ENCODE measurements at places on chromosomes 3 and 15. TPM values are rescaled to one million over a fixed set of nuclear protein-coding genes. Genes with fewer than 3 reads are reported as not detected.

Gene ANKRD63
- not detected for polyA plus RNA-seq

- DNase-seq = no peak
These were observed 11.5 kb upstream of the VPS8 start for GRCh38 chr3:184800349-184800930.

DNA sequence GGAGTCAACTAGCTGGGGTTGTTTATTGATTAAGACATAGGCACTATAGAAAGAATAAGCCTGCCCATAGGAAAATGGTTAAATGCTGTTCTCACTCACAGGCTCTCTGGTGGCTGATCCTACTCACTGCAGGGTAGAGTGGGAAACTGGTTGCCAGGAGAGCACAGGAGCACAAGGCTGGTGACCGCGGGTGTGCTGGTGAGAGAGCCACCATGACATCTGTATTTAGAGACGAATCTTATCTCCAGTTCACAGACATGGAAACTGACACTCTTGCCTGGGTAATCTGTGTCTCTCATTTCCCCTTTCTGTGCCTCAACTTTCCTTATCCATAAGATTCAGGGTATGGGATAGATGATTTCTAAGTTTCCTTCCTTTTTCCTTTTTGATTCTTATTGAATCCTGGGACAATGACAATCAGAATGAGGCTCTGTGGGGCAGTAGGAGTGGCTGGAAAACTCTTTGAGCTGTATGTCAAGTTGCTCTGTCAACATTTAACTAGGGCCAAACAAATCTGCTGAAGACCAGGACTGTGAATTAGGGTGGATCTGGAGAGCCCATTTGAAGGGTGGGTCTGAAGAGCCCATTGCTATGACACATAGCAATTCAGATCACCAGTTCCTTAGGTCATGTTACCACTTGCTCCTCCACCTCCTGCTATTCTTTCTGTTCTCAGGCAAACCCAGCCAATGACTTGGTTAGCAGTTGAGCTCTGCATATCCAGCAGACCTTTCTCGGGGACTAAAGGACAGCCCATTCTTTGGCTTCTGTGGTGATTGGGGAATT, 286.1 kb upstream of the TBL1XR1 start:
- DNase-seq = no peak

Gene MORC1
- not detected for polyA plus RNA-seq

DNA sequence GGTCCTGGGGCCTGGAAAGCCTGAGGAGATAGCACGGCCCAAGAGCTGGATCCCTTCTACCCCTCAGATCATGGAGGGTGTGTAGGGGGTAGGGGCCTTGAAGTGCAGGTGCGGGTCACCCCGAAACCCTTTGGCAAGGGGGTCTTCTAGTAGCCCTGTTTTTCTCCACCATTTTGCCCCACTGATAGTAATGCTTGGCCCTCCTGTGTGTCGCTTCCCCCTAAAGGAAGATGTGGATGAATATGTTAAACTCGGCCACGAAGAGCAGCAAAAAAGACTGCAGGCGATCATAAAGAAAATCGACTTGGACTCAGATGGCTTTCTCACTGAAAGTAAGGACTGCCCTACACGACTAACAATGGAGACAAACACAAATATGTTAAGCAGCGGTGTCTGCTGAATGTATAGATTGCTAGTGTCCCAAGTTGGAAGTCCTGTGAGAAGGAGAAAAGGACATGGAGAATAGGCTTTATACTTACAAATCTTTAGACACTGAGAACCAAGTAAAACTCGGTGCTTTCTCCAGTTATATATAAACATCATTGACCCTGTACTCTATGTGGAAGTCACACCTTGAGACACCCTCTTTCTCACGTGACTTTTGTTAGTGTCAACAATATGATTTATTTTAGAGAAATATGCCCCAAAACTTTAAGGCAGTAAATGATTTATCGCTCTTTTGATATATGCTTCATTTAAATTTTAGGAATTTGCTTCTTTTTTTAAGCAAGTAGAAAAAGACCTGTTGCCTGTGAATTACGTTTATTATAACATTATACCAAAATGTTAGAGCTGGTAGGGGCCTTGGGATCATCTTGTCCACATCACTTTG, 802 bp downstream of the RCN2 start:
- no peak for DNase-seq

DNA sequence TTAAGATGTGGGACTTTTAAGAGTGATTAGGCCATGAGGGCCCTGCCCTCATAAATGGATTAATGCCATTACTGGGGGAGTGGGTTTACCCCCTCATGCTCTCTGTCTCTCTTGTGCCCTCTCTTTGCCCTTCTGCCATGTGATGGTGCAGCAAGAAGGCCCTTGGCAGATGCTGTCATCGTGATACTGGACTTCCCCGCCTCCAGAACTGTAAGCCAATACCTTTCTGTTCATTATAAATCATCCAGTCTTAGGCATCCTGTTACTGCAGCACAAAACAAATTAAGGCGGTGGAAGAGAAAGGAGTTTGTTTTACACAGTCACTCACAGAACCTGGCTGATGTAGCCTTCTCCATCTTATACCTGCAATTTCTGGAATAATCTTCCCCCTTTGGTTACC, 360.3 kb upstream of the TBL1XR1 start:
- DNase-seq = no peak

GRCh38 chr3:20552605-20553275, 366.7 kb upstream of the SGO1 start:
- no peak for DNase-seq

Gene GLCE
- 2.3 TPM for polyA plus RNA-seq

DNA sequence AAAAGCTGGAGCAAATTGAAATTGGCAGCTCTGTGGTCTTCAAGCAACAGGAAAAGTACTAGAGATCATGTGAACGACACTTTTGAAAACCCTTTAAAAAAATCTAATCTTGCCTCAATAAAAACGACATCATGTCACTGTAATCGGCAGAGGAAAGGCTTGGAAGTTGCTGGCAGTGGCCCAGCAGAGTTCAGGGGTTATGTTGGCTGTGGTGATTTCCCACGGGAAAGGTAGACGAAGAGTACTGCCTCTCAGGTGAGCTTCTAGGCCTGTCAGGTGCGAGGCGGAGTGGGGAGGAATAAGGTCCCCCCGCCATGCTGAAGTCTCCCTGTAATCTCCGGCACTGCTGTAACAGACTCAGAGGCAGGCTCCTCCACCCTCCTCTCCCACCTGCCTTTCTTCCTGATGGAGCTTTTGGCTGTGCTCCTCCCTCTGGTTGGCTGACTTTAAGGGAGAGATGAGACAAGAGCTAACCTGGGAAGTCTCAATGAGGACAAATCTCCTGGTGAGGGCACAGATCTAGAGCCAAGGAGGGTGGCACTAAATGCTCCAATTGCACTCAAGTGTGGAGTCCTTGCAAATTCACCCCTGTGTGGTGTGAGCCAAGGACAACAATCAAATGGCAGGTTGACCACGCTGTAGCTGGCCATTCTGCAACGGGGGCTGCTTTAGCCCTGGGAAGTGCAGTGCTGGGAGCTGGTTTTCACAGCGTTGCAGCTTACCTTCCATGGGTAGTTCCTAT, 18.7 kb upstream of the HES1 start:
- no peak for DNase-seq

Gene SMCO1
- polyA plus RNA-seq = not detected

- no peak for DNase-seq
These were observed 228.1 kb upstream of the FEZF2 start for GRCh38 chr3:62601238-62602070.

DNA sequence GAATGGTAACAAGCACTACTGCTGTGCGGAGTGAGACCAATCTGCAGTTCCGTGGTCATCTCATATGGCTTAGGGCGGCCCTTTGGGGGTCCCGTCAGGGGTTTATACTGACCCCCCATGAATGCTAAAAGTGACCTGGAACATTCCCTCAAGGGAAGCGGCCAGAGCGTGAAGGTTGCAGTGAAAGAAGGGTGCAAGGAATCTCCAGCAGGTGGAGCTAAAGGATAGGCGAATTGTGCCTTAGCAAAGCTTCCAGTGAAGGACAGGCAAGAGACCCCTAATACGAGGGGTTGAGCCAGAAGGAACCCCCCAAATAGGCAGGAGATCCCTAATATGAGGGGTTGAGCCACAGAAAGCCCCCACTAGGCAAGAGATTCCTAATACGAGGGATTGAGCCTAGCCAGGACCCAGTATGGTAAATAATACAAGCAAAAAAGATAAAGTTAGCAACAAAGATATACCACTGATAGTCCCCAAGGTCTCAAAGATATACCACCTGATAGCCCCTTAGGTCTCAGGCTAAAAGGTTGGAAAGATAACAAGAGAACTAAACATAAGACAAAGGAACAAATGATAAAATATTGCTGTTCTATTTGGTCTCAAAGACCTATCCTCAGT, 32.8 kb downstream of the ZNF589 start:
- DNase-seq = peak; percentile 78

Gene ZNF774
- 0.26 TPM for polyA plus RNA-seq

Gene CSPG5
- polyA plus RNA-seq = 0.06 TPM

Gene TMEM212
- polyA plus RNA-seq = not detected

Gene CATSPER2
- 7.9 TPM for polyA plus RNA-seq

Gene ZNF660
- 0.92 TPM for polyA plus RNA-seq

- DNase-seq = no peak
These were observed 145.6 kb downstream of the LRRC3B start for GRCh38 chr3:26768068-26768651.

- DNase-seq = no peak
These were observed 83.2 kb downstream of the NR2F2 start for GRCh38 chr15:96413657-96414056.

DNA sequence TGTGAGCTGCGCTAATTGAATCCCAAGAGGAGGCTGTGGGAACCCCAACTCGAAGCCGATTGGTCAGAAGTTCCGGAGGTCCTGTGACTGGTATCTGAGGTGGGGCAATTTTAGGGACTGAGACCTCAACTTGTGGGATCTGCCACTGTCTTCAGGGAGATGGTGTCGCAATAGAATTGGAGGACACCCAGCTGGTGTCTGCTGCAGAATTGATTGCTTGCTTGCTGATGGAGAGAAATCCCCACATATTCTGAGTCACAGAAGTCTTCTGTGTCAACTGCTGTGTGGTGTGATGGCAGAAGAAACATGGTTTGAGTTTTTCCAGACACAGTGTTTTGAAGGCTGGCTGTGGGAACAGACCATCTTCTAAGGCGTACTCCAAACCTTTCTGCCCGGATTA, 99.7 kb upstream of the PLXNA1 start:
- no peak for DNase-seq

Gene BSN
- 0.03 TPM for polyA plus RNA-seq

DNA sequence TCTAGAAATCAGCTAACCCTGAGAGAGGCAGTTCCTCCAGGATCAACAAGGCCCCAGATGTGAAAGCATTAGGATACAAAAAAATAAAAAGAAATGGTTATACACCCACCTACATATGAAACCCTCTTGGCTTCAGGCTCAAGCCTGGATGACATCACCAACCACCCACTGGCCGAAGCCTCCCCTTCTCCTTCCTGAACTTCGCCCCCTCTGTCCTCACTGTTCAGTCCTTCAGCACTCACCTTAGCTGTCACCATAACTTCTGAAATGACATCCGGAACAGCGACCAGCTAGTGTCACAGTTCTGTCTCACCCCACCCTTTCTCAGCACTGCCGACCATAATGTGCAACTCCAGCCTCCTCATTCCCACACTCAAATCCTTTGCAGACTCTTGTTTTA, 98.7 kb downstream of the PLCH1 start:
- no peak for DNase-seq

GRCh38 chr15:67812241-67812644, 13.1 kb upstream of the SKOR1 start:
- DNase-seq = no peak

GRCh38 chr3:193418576-193419373, 40.2 kb upstream of the ATP13A5 start:
- DNase-seq = no peak

DNA sequence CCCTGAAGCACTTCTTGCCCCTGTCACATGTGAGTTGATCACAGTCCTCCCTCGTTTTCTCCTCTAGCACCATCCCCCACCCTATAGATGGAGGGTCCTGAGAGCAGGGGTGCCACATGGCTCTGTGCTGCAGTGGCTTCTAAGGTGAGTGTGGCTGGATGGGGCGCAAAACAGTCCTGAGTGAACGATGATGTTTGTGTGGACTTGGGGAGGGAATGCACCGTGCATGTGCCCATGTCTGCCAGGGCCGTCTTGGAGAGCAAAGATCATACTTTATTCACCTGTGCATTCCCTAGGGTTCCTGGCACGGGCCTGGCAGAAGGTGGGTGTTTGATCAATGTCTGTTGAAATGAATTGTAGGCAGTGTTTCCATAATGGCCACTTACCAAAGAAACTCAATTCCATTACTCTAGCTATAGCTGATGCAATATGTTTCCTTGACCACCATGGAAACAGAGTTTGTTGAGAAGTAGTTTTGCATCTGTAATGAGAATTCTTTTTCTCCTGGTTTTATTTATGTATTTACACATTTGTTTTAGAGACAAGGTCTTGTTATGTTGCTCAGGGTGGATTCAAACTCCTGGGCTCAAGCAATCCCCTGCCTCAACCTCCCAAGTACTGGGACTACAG, 58.0 kb downstream of the ABTB1 start:
- no peak for DNase-seq

- DNase-seq = no peak
These were observed 41.1 kb downstream of the SLCO3A1 start for GRCh38 chr15:91894606-91895005.

DNA sequence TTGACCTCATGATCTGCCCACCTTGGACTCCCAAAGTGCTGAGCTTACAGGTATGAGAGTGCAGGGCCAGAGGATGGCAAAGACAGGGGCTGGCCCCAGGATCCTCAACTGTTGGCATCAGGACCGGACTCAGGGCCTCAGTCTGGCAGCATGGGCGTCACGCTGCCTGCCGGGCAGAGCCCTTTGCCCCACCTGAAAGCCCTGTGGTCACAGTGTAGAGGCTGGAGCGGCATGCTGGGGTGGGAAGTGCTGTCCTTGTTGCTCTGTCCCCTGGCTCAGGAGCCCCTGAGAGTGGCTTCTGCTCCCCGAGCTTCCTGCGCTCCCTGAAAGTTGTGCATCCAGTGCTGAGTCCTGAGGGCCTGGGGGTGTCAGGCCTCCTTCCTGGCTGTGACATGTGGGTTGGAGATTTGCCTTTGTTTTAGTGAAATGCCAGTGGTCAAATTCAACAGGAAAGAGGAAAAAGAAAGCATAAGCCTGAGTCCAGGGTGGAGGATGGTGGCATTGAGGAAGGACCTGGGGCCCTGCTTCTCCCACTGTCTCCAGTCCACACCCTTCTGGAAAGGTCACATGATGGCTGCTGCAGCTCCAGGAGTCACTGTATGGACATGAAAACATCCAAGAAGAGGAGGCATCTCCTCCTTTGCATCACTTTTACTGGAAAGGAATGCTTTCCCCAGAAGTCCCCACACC, 147.2 kb downstream of the OR4M2 start:
- no peak for DNase-seq

- DNase-seq = no peak
These were observed 23.9 kb upstream of the AADACL2 start for GRCh38 chr3:151709847-151710246.

Gene CLDND1
- polyA plus RNA-seq = 69.4 TPM

Gene FGF12
- polyA plus RNA-seq = 0.03 TPM

- DNase-seq = no peak
These were observed 76.2 kb upstream of the C2CD4B start for GRCh38 chr15:62241135-62241770.

Gene FAM81A
- polyA plus RNA-seq = 7.2 TPM

- DNase-seq = no peak
These were observed 701.5 kb downstream of the ZNF385D start for GRCh38 chr3:21049334-21050062.

GRCh38 chr3:125381314-125381713, 6.2 kb upstream of the ZNF148 start:
- no peak for DNase-seq

- DNase-seq = no peak
These were observed 65.8 kb downstream of the PEAK1 start for GRCh38 chr15:77354063-77354462.

Gene LEKR1
- polyA plus RNA-seq = 0.94 TPM

All from B cell (primary cell).